ENCODE measurements at places on chromosomes 4 and X.
A peak's percentile ranks its signal among the peaks of the same experiment; 100 is the strongest.

DNA sequence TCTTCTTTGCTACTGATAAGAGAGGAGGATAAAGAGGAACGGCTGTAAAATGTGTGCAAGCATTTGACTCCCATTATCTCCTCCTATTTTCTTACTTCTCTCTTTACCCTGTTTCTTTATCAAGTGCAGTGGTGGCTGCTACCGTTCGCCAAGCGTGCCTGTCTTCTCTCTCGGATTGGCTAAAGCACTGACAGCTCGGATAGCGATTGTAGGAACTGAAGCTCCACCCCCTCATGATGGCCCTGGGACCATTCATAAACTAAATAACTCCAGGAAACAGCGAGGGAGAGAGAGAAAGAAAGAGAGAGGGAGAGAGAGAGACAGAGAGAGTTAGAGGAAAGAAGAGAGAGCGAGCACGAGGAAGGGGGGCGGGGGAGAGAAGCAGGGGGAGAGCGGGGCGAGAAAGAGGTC lies 305 bp upstream of the MAB21L2 start:
- no peak for DNase-seq

DNA sequence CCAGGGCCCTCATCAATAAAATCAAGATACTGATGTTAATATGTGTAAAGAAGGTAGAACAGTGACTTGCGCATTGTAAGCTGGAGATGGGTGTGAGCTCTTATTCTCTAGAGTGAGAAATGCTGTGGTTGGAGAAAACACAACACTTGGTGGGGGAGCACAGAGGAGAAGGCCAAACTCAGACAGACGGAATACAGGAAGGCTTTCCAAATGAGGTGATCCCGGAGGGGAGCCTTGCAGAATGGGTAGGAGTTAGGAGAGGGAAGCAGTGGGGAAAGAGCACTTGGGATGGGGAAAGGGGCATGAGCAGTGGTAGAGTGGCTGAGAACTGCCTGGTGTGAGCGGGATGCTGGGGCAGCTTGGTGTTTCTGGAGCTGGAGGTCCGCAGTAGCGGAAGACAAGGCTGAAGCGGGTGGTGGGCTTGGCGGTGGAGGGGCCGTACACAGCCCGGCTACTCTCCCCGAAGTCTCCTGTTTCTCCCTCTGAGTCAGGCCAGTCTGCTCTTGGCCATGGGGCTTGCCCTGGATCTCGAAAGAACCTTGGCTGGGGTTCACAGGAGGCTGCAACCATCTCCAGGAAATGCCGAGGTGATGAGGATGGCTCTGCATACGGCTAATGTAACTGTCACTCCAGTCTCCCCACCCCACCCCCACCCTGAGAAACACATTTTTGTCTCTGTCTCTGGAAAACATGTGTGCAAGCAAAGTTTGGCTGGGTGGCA lies 11.3 kb upstream of the PLAC1 start:
- DNase-seq = no peak

GRCh38 chr4:147340111-147340510 lies 140.8 kb upstream of the EDNRA start:
- no peak for DNase-seq

DNA sequence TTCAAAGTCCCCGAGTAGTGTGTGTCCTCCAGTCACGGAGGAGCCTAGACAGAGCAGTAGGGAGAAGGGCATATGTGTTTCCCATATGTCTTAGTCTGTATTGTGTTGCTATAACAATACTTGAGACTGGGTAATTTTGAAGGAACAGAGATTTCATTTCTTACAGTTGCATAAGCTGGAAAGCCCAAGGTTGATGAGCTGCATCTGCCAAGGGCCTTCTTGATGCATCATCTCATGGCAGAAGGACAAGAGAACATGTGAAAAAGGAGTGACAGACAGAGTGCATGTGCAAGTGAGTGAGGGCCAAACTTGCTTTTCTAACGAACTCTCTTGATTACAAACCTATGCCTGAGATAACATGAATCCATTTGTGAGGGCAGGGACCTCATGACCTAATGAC lies 243.4 kb downstream of the ARHGAP10 start:
- DNase-seq = no peak

- DNase-seq = no peak
Observed at GRCh38 chr4:101415962-101416361, 68.6 kb upstream of the PPP3CA start.

DNA sequence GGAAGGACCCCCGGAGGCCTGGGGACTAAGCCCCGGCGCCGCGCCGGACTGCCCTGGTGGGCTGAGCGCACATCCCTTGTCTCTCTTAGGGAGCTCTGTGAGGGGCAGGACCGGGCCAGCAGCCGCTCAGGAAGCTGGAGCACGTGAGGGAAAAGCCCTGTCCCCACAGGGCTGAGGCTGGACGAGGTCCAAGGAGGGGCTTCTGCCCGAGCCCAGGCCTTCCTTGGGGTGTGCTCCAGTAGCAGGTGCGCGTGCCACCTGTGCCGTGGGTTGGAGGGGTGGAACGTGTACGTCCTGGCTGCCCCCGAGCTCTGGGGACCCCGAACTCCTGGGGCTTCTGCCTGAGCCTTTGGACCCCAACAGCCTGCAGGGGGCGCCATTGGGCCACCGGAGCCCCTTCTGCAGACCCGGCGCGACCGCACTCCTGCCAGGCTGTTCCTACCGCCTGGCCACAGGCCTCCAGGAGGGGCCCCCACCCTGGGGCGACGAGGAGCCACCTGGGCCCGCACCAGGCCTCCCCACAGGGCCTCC lies 27.2 kb downstream of the TACC3 start:
- peak; percentile 67 for DNase-seq

DNA sequence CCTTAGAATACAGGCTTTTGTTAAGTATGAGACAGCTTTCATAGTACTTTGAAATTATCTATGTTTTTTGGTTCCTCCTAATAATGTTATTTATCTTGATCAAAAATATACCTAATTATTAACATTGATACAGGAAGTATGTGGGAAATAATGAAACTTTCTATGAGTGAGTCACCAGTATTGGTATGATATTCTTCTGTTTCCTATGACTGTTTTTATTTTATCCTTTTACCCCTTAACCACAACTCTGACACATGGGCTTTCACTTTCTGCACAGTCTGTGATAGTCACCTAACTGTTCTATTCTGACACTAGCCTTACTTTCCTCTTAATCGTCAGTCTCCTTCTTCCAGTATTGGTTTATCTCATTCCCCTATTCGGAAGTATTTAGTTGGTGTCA lies 4.7 kb downstream of the THAP9 start:
- no peak for DNase-seq

GRCh38 chrX:34653811-34654210 lies 3.3 kb downstream of the TMEM47 start:
- DNase-seq = no peak

- DNase-seq = no peak
Observed at GRCh38 chr4:106585915-106586349, 217.4 kb upstream of the GIMD1 start.

DNA sequence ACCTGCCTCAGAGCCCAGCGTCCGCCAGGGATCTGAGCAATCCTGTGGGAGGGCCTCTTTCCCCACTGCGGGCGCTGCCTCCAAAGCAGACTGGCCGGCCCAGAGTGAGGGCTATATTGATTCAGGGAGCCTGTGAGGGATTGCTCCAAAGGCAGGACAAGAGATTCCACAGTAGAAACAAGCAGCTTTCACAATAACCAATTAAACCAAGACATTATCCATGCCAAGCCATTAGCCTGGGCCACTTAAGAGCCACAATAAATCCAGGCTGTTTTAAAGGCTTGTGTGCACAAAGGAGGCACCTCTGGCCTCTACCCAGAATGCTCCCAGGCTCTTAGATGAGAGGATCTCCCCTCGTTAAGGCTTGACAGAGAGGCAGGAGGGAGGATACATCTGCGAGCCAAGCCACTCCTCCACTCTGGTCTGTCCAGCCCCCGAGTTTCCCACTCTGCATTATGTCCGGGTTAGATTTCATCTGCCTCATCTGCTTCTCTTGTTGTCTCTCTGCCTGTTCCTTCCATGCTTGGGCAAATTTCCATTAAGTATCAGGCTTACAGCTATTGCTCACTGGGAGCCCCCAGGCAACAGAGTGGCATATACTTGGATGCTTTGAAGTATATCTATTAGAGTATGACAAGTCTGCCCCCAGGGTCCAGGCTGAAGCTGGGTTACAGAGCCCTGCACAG lies 357.9 kb downstream of the UNC5C start:
- DNase-seq = no peak

DNA sequence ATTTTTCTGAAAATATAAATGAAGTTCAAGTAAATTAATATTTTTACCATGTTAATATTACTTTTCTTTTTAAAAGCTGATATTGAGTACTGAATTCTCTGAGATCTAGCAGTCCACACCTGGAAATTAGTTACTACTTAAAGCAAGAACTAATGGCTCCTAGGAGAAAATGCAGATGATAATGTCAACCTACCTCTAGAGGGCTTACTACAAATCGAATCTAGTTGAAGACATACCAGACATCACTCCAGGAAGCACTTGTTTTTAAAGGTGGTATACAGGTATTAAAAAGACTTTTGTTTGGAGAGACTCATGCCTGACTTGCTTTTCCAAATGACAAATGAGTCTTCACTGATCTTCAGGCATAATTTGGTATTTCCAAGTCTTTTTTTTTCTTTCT lies 516.4 kb upstream of the BOD1L1 start:
- DNase-seq = no peak

GRCh38 chr4:181478656-181479055 lies 764.5 kb upstream of the TENM3 start:
- DNase-seq = no peak

DNA sequence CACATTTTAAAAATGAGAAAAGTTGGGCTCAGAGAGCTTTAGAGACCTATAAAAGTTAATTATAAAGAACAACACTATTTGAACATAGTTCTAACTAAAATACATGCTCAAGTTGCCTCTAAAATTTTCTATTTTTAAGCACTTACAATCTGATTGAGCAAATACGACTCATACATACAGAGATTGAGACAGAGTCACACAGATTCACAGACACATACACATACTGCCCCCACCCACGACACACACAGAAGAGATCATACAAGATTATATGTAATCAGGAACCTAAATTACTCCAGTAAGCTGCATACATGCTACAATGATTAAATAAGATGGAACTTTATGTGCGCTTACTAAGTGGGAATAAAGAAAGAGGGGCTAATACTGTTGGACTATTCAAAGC lies 2.7 kb upstream of the ASB5 start:
- DNase-seq = no peak

DNA sequence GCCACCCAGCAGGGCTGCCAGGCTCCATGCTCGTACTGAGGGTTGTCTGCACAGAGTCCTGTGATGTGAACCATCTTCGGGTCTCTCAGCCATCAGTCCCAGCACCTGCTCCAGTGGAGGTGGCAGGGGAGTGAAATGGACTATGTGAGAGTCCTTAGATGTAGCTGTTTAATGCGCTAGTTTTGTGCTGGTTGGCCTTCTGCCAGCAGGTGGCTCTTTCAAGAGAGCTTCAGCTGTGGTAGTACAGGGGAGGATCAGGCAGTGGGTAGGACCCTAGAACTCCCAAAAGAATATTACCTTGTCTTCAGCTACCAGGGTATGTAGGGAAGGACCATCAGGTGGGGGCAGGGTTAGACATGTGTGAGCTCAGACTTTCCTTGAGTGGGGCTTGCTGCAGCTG lies 1066.0 kb downstream of the GLUD2 start:
- no peak for DNase-seq

GRCh38 chr4:109298279-109299010 lies 4.0 kb downstream of the COL25A1 start:
- DNase-seq = no peak

- peak; percentile 33 for DNase-seq
Observed at GRCh38 chr4:2934077-2934812, 29.0 kb downstream of the NOP14 start.

- no peak for DNase-seq
Observed at GRCh38 chr4:24780936-24781495, 14.4 kb upstream of the SOD3 start.

DNA sequence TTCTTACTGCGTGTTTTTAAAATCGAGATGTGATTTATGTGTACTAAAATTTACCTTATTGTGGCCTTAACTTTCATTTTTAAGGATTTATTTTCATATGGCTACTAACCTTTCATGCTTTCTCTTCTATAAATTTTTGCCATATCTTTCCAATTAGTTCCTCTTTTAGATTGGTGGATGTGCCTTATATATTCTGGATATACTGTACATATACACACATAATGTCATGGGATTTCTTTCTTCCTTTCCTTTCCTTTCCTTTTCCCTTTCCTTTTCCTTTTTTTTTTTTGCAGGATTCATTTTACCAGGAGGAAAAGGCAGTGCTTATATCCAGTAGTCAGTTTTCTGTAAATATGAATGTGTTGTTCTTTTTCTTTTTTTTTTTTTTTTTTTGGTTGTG lies 37.2 kb downstream of the FHIP1A start:
- DNase-seq = no peak

GRCh38 chrX:70411475-70411874 lies 11.6 kb upstream of the GDPD2 start:
- DNase-seq = no peak

DNA sequence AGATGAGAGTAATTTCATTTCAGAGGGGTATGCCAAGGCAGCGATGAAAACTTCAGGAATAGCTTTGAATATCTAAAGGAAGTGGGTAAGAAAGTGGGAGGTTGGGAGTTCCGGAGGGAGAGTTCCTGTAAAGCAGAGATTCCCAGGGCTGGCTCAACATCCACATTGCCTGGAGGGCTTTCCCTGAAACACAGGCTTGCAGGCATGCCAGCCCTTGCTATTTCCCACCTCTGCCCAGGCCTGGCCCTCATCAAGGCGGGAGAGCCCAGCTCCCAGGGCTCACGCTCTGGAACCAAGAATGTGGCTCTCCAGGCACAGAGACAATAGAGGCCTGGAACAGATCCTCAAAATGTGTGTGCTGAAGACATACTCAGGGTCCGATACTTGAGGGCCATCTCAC lies 43.8 kb upstream of the CLDN34 start:
- DNase-seq = no peak

- DNase-seq = no peak
Observed at GRCh38 chrX:9320940-9321339, 143.9 kb upstream of the TBL1X start.

DNA sequence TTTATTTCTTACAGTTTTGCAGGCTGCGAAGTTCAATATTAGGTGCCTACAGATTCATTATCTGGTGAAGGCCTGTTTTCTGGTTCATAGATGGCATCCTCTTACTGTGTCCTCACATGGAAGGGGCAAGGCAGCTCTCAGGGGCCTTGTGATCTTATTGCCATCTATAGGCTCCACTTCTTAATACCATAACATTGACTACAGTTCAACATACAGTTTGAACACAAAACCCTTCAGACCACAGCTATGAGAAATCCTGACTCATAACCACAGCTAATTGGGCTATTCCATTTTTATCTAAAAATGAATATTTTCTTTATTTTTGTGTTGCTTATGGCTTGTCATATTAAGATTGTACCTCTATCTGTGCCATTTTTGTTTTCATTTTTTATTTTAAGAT lies 72.3 kb downstream of the STAG2 start:
- no peak for DNase-seq

DNA sequence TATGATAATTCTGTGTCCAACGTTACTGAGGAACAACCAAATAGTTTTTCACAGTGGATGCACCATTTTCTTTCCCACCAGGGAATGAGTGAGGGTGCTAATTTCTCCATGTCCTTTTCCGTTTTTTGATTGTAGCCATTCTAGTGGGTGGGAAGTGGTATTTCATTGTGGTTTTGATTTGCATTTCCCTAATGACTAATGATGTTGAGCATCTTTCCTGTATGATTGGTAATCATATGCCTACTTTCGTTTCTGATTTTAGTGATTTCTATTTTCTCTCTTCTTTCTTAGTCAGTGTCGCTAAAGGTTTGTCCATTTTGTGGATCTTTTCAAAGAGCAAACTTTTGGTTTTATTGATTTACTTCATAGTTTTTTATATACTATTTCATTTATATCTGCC lies 32.1 kb upstream of the TEX13D start:
- no peak for DNase-seq
